ENCODE measurements at places on chromosomes 11 and 22.

DNA sequence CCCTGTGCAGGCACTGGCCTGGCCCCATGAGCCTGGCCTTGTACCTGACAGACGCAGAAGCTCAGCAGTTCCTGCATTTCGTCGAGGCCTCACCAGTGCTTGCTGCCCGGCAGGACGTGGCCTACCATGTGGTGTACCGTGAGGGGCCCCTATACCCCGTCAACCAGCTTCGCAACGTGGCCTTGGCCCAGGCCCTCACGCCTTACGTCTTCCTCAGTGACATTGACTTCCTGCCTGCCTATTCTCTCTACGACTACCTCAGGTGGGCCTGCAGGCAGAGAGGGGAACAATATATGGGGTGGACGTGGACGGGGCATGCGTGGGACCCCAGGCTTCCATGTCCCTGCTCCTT, 4.9 kb downstream of the LARGE2 start:
- no peak for DNase-seq

- no peak for DNase-seq
Observed at GRCh38 chr11:79047980-79048379, 392.9 kb downstream of the TENM4 start.

DNA sequence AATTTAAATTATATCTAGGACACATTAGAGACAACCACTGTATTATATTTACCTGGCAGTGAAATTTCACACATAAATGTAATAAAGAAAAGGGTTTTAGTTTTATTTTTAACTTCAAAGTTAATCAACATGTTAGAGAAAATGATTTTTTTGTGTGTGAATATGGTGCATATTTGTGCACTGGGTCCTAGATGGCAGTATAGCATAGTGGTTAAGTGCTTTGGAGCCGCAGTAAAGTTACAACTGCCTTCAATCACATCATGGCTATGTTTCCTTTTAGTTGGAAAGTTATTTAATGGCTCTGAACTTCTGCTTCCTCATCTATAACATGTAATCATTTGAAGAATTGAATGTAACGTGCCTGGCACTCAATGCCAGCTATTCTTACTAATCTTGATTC, 108.9 kb upstream of the DDI1 start:
- no peak for DNase-seq

DNA sequence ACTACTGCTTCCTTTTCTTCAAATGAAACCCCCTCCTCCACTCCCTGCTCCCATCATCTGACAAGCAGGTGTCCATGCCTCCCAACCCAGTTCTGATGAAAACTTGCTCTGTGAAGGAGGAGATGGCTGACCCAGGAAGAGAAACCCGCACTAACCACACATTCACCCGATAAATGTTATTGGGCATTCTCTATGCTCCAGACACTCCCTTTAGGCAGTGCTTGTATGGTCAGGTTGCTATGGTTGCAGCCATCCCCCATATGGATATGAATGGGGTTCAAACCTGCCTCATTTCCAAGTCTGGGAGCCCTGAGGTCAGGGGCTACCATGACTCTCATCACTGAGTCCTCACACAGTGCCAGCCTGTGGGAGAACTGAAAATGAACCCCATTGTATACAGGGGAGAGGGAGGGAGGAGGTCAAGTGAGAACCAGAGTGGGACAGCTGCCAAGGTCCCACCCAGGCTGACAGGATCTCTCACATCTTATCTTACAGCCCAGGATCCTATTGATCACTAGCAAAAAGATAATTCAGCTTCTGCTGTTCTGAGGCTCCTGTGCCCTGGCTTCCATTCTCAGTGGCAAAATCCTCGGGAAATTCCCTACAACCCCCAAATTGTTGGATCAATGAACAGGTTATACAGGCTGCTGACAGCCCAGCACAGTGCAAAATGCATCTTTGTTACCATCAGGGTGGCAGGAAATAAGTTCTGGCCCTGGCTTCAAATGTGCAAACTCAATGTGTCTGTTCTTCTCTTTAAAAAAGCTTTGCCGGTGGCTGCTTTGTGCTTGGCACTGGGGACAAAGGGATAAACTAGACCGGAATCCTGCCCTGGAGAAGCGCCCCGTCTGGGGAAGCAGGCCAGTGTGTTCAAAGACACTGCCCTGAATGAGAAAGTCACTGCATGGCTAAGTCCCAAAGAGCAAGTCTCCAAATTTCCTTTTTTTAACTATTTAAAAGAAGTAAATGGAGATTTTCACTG, 22.7 kb upstream of the ACER3 start:
- no peak for DNase-seq

- no peak for DNase-seq
Observed at GRCh38 chr11:128776424-128777284, 82.8 kb downstream of the FLI1 start.

GRCh38 chr11:26551186-26551801, 20.8 kb downstream of the MUC15 start:
- no peak for DNase-seq

DNA sequence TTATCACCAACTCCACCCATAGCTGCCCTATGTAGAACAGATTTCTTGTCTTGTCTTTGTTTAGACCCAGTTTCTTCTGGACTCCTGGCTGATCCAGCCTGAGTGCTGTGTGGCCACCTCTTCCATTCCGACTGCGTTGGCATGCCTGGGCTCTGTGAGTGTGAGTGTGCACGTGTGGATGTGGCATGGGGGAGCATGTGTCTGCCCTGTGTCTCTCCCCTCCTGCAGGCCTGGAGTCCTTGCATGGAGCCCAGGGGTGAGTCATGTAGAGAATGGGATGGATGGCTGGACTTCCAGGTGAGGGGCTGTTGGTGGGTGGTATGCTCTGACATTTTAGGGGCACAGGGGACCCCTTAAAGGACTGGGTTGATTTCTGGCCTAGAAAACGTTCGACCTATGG, 194.7 kb downstream of the GRIK4 start:
- no peak for DNase-seq

DNA sequence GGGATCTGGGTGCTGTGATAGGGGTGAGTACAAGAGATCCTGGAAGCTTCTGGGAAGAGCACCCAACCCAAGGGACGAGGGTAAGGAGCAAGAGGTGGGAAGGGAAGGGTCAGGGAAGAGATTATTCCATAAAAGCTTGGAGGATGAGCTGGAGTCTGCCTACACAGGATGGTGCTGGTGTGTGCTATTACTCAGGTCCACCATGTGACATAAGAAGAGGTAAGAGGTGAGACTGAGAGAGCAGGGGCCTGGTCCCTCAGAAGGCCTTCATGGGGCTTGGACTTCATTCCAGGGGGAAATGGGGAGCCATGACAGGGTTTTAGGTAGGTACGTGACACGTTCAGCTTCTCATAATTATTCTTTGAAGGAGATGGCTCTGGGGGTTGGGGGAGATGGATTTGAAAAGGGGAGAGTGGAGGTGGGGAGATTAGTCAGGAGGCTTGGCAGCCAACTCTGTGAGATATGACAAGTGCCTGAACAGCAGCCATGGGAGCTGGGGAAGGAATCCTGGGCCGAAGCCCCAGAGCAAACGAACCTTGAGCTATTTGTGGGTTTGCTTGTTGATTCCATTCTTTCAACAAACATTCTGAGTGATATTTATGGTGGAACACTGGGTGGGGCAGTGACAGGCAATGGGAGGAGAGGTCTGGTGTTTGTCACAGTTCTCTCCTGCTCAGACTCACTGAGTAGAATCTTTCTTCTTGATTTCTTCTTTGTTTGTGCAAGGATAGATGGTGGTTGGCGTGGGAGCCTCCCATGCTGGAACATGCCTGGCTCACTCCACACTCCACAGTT, 11.2 kb upstream of the NCAM1 start:
- DNase-seq: no peak

GRCh38 chr11:84963240-84963639, 663.9 kb downstream of the DLG2 start:
- DNase-seq: no peak

- DNase-seq: no peak
Observed at GRCh38 chr22:40240686-40241085, 63.0 kb downstream of the TNRC6B start.

DNA sequence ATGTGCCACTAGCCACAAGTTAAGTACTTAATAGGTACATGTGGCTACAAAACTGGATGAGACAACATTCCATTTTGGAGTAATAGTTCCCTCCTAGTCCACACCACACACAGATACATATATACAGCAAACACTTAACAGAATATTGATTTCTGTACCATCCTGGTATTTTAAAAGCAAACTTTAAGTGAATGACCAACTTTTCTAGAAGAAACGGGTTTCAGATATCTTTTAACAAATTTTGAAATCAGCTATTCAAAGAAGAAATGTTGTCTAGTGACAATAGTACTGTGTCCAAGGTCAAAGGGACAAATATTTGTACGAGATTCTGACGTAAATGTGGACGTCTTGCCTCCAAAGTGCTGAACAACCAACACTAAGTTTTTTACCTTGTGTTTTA, 12.3 kb upstream of the CARD16 start:
- no peak for DNase-seq

GRCh38 chr11:73095613-73096012, 46.5 kb downstream of the FCHSD2 start:
- no peak for DNase-seq

- DNase-seq: no peak
Observed at GRCh38 chr11:100883830-100884229, 196.7 kb downstream of the ARHGAP42 start.

DNA sequence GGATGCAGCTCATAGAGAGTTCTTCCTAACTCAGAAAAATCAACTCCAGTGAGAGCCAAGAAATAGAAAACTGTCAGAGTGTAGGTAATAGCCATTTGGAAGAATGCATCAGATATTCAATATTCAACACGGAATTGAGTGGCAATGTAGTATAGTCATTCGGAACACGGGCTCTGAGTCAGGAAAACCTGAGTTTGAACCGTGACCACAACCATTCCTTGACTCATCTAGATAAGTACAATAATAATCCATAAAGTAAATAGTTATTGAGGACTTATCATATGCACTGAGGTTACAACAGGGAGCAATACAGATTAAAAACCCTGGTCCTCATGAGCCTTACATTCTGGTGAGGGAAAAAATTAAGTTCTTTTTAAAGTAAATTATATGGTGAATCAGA, 62.6 kb upstream of the PHF21A start:
- DNase-seq: no peak

DNA sequence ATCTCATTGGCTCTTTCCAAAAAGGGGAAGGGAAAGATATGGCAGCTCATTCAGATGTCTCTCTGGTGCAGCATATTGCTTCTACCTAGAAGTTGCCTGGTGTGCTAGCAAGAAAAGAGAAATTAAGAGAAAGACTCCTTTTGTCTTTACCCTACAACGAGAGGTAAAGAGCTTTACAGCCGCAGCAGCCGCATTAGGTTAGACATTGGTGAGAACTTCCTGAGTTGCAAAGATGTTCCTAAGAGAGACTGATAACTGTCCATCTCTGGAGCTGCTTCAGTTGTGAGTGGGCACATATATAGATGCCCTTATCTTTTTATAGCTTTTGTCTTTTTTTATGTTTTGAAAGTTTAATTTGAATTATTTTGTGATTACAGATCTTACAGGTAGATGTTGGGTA, 80.8 kb upstream of the NNMT start:
- DNase-seq: no peak

GRCh38 chr11:103842191-103842590, 194.2 kb upstream of the DDI1 start:
- no peak for DNase-seq

DNA sequence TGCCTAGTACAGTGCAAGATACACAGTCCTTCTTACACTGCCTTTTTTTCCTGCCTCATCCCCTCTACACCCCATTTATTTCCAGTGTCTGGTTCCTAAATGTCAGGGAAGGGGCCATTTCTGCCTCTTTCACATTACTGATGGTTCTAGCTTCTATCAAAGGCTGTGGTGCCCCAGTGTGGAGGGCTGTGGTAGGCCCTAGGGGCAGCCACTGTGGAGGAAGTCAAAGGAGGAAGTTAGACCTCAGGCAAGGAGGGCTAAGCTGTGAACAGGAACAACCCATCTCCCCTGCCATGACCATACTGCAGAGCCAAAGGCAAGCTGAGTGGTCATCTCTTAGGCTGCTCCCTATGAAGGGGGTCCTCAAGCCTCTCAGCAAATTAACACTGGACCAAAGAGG, 81.9 kb upstream of the CRTAM start:
- DNase-seq: peak; percentile 29

GRCh38 chr22:47073075-47073474, 310.6 kb downstream of the TBC1D22A start:
- no peak for DNase-seq

Data from stimulated activated CD8-positive, alpha-beta memory T cell treated with anti-CD3 and anti-CD28 coated beads, Interleukin-2, amount 100 ng/mL, for 1 hour (primary cell).